ENCODE measurements at places on chromosomes 4 and X.

DNA sequence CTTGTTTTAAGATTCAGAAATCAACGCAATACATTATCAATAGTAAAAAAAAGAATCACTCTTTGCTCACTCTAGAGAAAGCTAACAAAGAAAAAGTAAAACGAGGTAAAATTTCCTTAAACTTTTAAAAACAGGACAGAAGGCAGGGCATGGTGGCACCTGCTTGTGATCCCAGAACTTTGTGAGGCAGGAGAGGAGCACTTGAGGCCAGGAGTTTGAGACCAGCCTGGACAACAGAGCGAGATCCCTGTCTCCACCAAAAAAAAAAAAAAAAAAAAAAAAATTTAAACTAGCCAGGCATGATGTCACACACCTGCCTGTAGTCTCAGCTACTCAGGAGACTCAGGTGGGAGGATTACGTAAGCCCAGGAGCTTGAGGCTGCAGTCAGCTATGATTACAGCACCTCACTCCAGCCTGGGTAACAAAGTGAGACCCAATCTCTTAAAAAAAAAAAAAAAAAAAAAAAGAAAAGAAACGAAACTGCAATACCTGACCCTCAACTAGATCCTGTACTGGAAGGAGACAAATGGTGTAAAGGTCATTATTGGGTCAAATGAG lies 3.5 kb downstream of the CCNI start:
- DNase-seq = peak; percentile 54

- DNase-seq = peak; percentile 38
Observed at GRCh38 chr4:128810331-128810870, 901 bp downstream of the JADE1 start.

DNA sequence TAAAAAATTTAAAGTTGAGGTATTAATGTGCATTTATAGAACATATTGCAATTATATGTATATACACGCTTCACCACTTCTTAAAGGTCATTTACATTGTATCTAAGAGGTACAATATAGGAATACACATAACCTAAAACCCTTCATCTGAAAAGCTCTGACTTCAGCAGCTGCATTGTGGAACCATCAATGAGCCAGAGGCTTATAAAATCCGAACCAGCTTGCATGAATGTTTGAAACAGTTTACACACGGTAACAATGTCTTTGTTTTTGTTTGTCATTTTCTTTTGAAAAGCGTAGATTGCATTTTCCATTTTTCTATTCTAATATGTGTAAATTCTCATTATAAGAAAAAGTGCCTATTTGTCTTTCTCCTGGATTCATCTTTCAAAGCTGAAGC lies 221.6 kb downstream of the DCLK2 start:
- DNase-seq = no peak

GRCh38 chr4:166895771-166896170 lies 338.5 kb downstream of the SPOCK3 start:
- no peak for DNase-seq

GRCh38 chrX:42415636-42416035 lies 362.3 kb downstream of the PPP1R2C start:
- DNase-seq = no peak

DNA sequence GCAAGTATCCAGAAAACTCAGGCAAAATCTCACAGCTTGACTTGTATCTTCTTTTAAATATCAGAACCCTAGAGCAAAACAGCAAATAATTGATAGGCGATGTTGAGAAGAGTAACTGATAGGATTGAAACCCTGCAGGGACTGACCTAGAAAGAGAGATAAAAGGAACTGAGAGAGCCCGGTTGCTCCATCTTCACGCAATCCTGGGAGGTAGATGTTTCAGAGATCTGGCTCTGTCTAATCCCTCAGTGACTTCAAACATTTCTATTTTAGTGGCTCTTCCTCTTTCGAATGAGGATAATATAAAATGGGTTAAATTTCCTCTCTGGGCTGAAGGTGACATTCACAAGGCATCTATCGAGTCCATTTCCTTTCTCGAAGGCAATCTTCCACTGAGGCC lies 39.3 kb upstream of the RPL34 start:
- DNase-seq = no peak

DNA sequence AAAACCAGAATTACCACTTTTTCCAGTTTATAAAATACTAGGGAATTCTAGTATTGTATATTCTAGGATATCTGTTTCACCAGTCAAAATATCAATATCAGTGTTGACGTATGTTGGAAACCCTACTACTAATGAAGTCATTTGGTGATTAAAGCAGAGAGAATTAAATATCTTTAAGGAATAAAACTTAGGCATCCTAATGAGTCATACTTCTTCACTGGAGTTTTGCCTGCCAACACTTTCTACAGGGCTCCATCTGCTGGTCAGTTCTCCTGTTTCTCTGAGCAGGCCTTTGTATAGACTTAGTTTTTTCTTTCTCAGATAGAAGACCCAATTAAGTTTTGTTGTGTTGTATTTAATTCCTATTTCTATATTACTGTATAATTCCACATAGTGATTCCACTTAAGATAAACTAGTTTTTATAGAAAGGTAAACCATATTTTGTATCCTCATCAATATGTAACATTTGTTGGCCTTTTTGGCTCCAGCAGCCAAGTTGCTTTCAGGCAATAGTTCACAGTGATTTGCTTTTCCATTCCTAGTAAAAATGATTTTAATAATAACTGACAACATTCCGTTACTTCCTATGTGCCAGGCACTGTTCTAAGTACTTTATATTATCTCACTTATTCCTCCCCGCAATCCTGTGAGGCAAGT lies 3.5 kb downstream of the AP1AR start:
- peak; percentile 73 for DNase-seq

- no peak for DNase-seq
Observed at GRCh38 chr4:82515705-82516104, 46.1 kb downstream of the TMEM150C start.

DNA sequence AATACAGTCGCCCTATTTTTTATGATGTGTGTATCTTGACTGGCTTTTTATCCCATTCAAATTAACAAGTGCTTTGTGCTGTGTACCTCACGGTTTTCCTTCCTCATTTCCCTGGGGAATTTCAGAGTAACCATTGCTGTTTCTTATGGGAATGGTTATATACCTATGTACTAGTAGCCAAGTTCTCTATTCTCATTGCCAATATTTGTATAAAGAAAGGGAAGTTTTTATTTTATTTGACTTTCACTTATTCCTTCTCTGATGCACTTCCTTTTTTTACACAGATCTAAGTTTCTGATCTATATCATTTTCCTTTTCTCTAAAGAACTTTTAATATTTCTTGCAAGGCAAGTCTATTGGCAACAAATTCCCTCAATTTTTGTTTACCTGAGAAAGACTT lies 181.3 kb downstream of the SOWAHB start:
- DNase-seq = no peak

DNA sequence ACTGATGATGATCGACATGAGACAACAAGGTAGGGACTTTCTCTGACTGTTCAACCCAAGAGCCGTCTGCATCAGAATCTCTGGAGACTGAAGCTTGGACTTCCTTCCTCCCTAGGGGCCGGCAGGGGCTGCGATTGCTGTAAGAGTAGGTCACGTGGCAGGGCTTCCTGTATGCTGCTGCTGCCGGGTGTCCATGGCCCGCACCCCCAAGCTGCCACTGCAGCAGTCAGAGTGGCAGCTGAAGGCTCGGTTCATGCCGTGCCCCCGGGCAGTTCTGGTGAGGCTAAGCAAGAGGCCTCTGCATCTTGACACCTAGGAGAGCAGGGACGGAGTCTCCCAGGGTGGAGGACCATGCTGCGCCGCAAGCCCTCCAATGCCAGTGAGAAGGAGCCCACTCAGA lies at the start of gene SASH3:
TSS of gene SASH3 (plus strand) at position 203 of the 400 bp plus-strand sequence. CDS start at position 352, 149 bp downstream.
- DNase-seq = peak; percentile 78

DNA sequence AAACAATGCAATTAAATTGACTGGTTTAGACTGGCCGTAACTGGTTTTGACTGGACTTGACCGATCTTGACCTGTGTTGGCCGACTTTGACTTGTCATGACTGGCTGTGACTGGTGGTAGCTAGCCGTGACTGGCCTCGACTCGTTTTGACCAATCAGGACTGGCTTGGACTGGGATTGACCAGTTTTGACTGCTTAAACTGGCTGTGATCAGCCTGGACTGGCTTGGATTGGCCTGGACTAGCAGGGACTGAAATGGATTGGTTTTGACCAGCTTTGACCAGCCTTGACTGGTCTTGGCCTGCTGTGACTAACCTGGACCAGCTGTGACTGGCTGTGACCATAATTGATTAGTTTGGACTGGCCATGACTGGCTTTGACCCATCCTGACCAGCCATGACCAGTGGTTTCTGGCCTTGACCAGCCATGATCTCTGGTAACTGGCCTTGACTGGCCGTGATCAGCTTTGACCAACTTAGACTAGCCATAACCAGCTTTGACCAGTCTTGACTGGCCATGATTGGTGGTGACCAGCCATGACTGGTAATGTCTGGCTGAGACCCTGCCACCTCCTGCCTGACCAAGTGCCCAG lies 13.1 kb downstream of the SUV39H1 start:
- DNase-seq = no peak

DNA sequence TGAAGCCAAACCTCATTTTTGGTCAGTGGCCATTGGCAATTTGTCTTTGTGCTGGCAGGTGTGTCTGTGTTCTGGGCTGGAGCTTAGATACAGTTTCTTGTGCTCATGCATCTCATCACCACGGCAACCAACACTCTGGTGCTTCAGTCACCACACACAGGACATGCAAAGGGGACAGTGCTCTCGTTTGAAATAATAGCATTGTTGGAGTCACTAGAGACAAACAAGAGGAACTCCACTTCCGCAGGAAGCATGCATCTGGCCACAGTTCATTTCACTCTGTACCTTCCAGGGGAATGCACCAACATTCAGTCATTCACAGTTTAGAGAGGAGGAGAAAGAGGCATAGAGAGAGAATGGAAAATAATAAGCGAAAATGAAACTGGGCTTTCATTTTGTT lies 267.4 kb downstream of the ANK2 start:
- no peak for DNase-seq

GRCh38 chrX:274904-275475 lies 6.2 kb upstream of the PLCXD1 start:
- DNase-seq = no peak

DNA sequence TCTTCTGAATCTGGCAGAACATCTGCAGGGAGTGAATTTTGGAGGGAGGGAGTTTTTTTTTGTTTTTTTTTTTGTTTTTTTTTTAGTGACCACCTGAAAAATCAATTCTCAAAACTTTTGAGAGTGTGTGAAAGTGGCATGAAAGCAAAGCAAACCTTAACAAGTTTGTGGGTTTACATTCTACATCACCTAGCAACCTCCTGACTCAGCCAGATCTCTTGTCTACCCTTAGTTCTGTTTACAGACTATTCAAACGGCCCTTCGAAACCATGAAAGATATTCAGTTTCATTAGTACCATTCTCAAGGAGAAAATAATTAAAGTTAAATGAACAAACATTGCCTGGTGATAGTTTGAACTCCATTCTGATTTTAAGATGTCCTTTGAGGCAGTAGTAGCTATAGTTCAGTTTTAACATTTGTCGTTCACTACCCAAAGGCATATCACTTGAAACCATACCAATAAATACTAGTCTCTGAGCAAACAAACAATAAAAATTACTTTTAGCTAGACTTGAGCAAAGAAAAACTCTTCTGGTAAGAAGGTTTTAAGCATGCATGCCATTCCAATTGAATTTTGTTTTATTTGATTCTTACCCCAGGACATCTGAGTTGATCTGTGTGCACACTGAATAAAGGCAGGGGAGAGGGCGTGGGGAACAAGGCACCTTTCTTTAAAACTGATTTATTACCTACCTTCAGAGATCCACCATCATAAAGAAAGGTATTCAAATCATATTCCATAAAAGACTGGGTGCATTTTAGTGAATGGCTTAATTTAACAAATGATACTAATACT lies 137.7 kb downstream of the ARX start:
- DNase-seq = no peak

DNA sequence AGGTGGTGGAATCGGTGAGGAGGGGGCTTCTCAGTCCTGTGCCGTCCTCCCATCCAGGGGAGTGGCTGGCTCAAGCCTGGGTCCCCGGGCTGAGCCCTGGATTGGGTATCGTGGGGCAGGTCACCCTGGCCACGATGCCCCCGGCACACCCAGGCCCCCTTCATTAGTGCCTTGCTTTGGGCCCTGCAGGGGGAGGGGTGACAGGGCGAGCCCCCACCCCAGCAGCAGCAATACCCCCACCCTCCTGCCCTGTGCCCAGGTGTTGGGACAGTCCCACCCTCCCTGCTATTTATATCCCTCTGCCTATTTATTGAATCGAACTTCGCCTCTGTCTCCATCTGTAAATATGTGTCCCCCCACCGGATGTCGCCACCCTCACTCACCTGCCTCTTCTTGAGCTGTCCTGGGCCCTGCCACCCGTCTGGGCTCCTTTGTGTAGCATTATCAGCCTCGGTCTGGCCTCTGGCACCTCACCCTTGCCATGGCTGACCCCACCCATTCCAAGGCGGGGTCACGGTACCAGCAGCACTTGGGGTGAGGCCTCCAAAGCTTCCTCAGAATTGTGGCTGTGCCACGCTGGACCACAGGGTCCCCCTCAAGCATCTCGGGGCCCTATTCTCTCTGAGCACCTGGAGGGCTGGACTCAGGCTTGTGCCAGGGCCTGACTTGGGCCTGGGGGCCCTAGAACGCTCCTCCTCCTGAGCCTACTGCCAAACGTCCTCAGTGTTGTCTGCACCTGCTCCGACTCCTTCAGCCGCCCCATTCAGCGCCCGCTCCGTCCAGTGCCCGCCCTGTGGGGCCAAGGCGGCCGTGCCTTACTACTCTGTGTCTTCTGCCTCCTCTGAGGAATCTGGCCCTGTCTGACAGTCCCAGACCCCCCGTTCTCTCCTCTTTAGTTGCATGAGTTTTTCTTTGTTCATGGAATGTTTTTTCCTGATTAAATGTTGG lies 6.1 kb downstream of the LAGE3 start:
- no peak for DNase-seq

DNA sequence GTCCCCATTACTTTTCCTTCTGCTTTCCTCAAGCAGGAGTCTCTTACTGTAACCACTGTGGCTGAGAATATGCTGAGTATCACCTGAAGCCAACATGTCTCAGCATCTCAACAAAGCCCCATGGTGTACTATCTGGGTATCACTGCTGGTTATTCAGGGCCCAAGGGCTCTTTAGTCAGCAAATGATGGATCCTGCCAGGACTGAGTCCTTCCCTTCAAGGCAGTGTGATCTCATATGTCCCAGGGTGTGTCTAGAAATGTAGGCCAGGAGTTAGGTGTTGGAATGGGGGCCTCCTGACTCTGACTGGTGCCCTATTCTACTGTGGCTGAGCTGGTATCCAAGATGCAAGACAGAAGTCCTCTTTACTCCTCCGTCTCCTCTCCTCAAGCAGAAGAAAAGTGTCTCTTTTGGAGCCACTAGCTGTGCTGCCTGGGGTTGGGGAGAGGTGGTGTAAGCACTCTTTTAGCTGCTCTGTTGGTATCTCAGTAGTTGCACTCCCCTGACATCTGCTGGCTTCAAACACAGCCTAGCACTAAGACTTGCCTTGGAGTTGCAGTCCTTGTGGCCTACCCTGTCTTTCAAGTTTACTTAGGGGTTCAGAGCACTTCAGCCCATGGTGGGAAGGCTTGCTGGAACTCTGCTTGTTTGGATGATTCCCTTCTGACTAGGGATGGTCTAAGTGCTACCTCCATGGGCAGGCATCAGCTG lies 28.6 kb downstream of the OCIAD2 start:
- no peak for DNase-seq

DNA sequence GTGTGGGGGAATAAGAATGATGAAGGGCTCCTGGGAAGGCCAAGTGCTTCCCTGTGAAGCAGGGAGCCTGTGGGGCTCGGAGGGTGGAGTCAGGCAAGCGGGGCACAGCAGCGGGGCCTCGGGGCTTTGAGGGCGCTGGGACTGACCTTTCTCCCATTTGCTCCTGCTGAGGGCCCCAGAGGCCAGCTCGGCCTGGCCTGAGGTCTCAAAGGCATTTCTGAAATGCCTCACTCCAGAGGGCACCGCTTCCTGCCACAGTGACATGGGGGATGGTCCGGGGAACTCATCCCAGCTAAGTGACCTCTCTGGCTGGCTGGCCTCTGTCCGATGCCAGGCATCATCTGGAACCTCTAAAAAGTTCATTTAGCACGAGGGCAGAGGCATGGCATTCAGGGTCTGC lies 98.8 kb upstream of the STX18 start:
- DNase-seq = no peak
